ENCODE measurements at places on chromosomes 4 and X.

DNA sequence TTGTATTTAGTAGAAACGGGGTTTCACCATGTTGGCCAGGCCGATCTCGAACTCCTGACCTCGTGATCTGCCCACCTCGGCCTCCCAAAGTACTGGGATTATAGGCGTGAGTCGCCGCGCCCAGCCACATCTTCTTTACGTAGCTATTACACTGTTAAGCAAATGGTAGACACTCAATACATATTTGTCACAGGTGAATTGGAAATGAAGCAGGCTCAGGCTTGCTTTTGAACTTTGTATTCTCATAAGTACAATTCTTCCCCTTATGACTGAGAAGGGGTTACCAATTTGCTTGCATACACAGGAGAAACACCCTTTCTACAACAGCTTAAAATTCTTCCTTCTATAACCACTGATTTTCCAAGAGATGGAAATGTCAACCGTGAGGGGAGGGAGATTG lies 787 bp upstream of the SRPX2 start:
- no peak for DNase-seq

DNA sequence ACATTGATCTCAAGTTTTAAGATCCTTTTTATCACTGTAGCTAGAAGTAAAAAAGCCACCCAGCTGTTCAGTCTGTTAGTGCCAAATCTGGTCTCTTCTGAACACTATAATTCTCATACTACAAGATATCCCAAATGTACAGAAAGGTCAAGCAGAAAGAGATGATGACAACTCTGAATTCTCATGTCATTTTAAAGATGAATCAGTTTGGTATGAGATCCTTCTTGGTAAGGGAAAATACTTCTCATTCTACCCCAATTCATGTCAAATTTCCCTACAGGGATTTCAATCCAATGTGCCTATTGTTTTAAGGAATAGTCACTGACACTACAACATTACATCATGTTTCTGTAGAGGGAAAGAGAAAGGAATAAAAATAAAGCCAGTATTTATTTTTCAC lies 184.5 kb downstream of the CPEB2 start:
- DNase-seq, result no peak

GRCh38 chrX:65677954-65678469 lies 10.6 kb downstream of the MSN start:
- peak; percentile 83 for DNase-seq

DNA sequence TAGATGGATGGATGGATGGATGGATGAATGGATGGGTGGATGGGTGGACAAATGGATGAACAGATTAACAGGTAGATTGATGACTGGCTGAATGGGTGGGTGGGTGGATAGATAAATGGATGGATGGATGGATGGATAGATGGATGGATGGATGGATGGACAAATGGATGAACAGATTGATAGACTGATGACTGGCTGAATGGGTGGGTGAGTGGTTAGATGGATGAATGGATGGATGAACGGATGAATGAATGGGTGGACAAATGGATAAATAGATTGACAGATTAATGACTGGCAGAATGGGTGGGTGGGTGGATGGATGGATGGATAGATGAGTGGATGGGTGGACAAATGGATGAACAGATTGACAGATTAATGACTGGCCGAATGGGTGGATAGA lies 13.6 kb upstream of the AKAP17A start:
- no peak for DNase-seq

GRCh38 chr4:186240452-186240847 lies 13.1 kb downstream of the KLKB1 start:
- DNase-seq, result no peak

DNA sequence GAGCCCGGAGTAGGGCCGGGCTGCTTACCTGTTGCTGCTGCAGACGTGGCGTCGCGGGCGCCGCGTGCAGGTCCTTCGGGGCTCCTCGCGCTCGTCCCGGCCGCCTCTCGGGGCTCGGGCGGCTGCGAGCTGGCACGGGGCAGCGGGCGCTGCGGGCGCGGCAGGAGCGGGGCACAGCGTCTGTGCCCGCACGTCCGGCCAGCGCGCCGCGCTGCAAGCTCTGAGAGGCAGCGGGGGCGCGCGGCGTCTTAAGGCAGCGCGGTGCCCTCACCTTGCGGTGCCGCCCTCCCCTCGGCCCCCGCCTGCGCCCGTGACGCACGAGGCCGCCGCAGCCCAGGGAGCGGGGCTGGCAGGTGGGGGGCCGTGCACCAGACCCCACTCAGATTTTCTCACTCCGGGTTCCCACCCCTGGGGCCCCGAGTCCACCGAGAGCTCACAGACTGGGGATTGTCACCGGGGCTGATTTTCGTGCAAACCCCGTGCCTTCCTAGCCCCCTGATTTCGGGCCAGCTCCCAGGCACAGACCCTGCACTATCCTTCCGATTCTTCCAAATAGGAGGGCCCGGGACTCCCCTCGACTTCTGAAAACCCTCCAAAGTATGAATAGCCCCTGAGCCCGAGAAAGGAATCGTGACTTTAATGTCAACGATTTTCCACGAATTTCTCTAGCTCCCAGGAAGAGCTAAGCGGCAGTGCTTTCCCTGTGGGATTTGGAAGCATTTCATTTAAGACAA lies at the start of gene GPR101:
TSS of gene GPR101 (minus strand) at position 222 of the 734 bp plus-strand sequence. CDS start 2,321 bp downstream, outside the sequence.
- DNase-seq, result no peak

- DNase-seq, result no peak
Measured at GRCh38 chr4:126375462-126376054, 1060.8 kb downstream of the FAT4 start.

- no peak for DNase-seq
Measured at GRCh38 chr4:74217365-74217764, 59.4 kb downstream of the MTHFD2L start.

- DNase-seq, result no peak
Measured at GRCh38 chr4:54645830-54646229, 11.9 kb upstream of the KIT start.

GRCh38 chrX:116238093-116238492 lies 67.5 kb downstream of the AGTR2 start:
- no peak for DNase-seq

- peak; percentile 24 for DNase-seq
Measured at GRCh38 chr4:40121515-40121914, 64.9 kb downstream of the N4BP2 start.

GRCh38 chrX:43656005-43656494 lies at the start of gene MAOA:
MAOA (plus strand) TSS chrX:43656299; CDS start chrX:43656342, 43 bp downstream.
- no peak for DNase-seq

- peak; percentile 74 for DNase-seq
Measured at GRCh38 chrX:17617806-17618205, 119.5 kb upstream of the SCML1 start.

GRCh38 chr4:185128272-185129119 lies 14.6 kb upstream of the SLC25A4 start:
- DNase-seq, result no peak

- DNase-seq, result no peak
Measured at GRCh38 chr4:139919004-139919403, 235.0 kb downstream of the MAML3 start.

- DNase-seq, result no peak
Measured at GRCh38 chr4:75555294-75556164, at the start of gene ODAPH. ODAPH (plus strand) TSS chr4:75556066; CDS start chr4:75556083, 17 bp downstream.

DNA sequence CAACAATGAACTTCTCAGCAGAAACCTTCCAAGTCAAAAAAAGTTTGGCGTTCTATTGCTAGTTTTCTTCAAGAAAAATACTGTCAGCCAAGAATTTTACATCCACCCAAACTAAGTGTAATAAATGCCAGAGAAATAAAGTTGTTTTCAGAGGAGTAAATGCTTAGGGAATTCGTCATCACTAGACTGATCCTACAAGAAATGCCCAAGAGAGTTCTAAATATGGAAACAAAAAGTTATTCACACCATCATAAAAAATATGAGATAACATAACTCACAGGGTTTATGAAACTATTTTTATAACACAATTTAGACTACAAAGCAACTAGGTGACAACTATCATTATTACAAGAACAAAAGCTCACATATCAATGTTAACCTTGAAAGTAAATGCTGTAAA lies 259.5 kb upstream of the GABRA2 start:
- DNase-seq, result no peak

DNA sequence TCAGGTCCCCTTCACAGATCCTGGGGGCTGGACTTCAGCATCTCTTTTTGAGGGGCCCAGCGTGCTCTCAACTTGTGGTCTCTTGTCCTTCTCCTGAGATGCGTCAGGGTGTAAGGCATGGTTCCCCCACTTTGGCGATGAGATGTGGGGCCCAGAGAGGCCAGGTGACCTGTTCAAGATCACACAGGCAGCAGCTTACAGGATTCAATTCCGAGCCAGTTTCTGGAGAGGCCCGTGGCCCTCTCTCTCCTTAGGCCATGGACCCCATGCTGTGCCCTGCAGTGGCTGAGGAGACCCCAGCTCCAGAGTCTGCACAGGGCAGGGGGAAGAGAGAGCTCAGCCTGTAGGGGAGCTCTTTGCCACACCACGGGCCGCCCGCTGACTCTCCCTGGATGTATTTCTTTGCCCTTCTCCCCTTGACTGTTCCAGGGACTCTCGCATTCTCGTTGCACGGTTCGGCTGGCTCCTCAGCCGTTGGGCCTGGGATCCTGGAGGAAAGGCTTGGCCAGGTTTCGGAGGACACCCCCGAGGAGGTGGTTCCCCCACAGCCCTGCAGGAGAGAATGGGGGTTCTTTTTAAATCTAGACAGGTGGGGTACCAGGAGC lies 18.6 kb downstream of the NSG1 start:
- no peak for DNase-seq

GRCh38 chrX:5176766-5177165 lies 1051.9 kb downstream of the NLGN4X start:
- no peak for DNase-seq

GRCh38 chr4:42453612-42454011 lies 56.3 kb downstream of the SHISA3 start:
- DNase-seq, result no peak

DNA sequence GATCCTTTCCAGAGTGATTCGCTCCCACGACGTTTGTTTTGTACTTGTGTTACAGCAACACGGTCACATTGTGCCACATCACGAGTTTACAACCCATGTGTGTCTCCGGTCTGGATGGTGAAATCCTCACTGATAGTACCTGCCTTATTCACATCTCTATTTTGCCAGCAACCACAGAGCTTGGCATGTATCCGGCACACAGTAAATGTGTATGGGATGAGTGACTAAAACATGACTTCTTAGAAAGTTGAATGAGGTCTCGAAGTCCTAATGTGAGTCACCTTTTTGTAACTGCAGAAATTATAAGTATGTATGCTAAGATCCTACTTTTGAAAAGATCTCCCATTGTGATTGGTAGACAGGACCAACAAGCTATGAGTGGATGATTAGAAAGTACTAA lies 7.5 kb downstream of the STOX2 start:
- DNase-seq, result peak; percentile 30

- DNase-seq, result no peak
Measured at GRCh38 chr4:88059766-88060165, 52.3 kb downstream of the PKD2 start.

DNA sequence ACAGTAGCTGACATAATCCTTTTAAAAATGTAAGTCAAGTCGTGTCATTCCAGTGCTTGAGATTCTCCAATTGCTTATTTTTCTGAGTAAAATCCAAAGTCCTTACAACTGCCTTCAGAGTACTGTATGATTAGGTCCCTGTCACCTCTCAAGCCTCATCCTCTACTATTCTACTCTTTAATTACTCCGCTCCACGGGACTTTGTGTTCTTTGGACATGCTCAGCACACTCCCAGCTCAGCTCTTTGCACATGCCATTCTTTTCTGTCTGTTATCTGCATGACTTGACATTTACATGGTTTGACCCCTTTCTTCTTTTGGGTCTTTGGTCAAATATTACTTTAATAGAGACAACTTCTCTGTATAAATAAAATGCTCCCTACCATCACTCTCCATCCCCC lies 15.1 kb downstream of the FAM47E start:
- no peak for DNase-seq

- no peak for DNase-seq
Measured at GRCh38 chrX:109384699-109385098, 97.2 kb downstream of the GUCY2F start.

DNA sequence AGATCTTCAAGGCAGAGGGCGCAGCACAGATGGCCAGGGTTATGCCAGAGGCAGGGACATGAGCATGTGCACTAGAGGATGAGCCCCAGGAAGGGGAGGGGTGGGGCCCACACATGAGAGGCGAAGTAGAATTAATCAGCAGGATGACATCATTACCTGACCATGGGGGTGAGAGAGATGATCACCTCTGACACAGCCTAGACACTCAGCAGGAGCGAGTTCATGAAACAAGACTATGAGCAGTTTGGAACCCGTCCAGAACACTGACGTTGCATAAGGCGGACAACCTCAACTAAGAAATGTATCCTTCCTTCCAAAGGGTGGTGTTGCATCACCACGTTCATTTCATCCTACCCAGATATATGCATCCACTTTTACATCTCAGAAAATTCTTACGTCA lies 446.7 kb upstream of the TENM3 start:
- peak; percentile 24 for DNase-seq

DNA sequence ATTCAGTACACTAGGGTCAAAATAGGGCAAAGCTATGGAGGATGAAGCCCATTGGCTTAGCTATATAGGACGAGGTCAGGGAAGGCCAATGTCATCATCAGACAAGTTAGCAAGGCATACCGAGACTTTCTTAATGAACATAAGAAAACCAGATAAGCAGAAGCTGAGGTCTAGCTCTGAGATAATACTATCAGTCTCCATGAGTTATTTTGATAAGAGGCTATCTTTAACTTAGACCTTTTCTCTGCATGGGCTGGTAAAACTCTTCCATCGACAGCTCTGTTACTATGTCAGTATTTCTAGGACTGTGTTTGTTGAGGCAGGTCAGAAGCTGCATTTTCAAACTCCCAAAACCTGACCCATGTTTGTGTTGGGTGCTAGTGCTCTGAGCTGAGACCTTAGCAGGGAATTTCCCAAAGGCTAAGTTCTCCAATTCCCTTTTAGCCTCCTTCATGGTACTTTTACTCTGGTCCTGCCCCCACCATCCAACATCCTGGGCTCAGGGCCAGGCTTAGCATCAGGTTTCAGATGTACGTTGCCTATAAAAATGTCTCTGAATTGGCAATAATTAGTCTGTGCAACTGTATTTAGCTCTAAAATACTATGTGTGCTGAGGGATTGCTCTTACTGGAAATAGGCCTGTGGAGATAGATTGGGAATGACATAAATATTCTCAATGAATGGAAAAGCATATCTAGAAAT lies 29.3 kb upstream of the LRAT start:
- DNase-seq, result no peak

DNA sequence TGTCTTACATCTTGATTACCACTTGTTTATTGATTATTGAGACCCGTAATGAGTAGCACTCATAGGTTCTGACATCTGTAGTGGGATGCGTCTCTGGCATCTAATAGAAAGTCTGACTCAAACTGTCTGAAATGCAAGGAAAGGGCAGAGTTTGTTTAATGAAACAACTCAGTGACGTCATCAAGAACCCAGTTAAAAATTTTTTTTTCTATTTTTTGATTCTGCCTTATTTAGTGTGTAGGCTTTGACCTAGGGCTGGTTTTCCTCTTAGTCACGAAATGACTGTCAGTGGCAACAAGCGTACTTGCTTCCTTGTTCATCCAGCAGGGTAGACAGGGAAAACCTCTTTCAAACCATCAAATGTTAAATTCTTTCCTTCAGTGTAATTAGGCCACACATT lies 3.1 kb upstream of the CDKL5 start:
- peak; percentile 68 for DNase-seq

- no peak for DNase-seq
Measured at GRCh38 chr4:1366371-1367229, 19.6 kb downstream of the UVSSA start.
